ENCODE measurements at places on chromosomes 13 and 19.
A peak's percentile ranks its signal among the peaks of the same experiment; 100 is the strongest.

DNA sequence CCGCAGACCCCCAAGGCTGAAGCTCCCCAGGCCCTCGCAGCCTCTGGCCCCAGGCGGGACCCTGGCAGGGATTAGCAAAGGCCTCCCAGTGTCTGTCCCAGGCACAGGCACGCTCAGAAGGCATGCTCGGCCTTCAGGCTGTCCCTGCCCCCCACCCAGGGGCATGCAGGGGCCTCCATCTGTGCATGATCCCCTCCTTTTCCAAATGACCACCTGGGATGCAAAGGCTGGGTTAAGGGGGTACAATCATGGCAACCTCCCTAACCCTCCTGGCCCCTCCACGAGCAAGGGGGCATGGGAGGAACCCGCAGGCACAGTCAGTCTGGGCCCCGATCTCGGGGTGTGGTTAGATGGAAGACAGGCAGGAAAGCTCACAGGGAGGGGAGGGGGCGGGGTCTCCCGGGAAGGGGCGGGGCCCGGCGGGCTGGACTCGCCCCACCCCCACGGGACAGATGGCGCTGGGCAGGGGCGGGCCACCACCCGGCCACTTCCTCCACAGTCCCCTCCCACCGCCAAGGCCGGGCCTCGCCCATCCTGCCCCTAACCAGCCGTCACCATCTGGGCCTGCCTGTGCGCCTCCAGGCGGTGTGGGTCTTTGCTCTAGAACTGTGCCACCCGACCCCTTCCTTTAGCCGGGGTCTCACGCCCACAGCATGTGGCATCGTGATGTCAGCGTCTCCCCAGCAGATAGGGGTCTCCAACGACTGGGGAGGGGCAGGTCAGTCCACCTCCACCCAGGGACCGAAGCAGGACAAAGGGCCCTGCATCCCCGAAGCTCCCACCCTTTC is 7.0 kb upstream of the REXO1 start:
- DNase-seq, result peak; percentile 55

- DNase-seq, result no peak
Measured at GRCh38 chr19:42129399-42130253, 2.6 kb downstream of the POU2F2 start.

GRCh38 chr13:31756346-31756745 is 17.0 kb downstream of the RXFP2 start:
- no peak for DNase-seq

GRCh38 chr19:49216071-49216470 is 58.5 kb downstream of the TRPM4 start:
- no peak for DNase-seq

DNA sequence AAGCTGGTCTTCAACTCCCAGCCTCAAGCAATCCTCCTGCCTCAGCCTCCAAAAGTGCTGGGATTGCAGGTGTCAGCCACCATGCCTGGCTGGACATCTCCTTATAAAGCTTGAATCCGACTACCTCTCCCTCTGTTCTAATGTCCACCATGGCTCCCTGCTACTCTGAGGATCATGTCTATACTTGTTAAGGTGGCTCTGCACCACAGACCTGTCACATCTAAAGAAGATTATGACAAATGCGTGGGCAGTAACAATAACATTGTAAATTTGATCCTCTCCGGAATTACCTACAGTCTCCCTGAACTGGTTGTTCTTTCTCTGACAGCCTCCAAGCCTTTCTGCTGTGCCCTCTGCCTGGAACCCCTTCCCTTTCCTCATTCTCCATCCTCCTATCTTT is 1.8 kb downstream of the NXNL1 start:
- DNase-seq, result no peak

DNA sequence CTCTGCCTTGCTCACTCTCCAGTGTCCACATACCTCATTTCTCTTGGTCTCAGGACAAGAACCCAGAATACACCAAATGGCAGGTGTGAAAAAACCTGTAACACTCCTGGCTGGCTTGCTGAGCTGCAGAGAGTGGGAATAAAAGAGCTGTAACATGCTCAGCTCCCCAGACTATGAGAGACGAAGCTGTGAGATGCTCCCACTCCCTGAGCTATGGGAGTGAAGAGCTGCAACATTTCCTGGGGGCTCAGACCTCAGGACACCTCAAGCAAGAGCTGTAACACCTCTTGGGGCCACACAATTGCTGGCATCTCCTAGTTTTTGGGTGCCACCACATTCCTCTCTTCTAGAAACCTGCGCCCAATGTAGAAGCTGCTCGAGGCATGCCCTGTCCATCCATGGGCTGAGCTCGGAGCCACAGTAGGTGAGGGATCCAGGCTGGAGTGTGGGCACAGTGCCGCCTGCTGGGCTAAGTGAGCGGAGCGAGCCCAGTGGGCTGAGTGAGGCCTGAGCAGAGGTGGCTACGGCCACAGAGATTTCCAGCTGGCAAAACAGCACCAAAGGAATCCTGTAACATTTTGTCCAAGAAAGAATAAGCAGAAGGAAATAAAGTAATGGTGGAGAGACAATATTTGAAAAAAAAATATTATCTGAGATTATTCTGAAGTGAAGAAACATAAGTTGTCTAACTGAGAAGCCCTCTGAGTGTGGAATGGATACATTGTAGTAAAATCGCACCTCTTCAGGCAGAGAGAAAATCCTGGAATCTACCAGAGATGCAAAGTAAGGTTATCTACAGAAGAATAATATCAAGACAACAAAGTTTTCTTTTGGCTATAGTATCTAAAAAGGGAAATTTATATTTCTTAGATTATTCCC is 186.2 kb upstream of the PCDH9 start:
- no peak for DNase-seq

- DNase-seq, result no peak
Measured at GRCh38 chr13:104006625-104007075, 940.4 kb upstream of the SLC10A2 start.

- no peak for DNase-seq
Measured at GRCh38 chr13:97341135-97341534, 92.8 kb upstream of the RAP2A start.

GRCh38 chr13:24341439-24341838 is 32.1 kb downstream of the C1QTNF9 start:
- DNase-seq, result no peak

DNA sequence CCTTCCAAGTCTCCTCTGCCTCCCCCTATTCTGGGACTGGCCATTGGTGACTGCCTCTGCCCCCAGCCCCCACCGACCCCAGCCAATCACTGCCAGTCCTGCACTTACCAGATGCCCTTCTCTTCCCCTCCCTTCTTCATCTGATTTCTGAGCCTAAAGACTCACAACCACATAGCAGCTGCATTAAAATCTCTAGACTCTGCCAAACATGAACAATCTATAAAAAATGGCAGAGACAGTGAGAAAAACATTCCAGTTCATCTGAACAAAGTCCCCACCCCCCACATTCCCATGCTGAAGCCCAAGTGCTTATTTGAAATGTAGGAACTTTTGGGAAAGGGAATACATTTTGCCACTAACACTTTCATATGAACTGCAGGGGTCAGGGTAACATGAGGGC is 60.8 kb downstream of the KCTD12 start:
- no peak for DNase-seq

GRCh38 chr19:18377026-18377425 is 8.9 kb upstream of the GDF15 start:
- DNase-seq, result no peak

DNA sequence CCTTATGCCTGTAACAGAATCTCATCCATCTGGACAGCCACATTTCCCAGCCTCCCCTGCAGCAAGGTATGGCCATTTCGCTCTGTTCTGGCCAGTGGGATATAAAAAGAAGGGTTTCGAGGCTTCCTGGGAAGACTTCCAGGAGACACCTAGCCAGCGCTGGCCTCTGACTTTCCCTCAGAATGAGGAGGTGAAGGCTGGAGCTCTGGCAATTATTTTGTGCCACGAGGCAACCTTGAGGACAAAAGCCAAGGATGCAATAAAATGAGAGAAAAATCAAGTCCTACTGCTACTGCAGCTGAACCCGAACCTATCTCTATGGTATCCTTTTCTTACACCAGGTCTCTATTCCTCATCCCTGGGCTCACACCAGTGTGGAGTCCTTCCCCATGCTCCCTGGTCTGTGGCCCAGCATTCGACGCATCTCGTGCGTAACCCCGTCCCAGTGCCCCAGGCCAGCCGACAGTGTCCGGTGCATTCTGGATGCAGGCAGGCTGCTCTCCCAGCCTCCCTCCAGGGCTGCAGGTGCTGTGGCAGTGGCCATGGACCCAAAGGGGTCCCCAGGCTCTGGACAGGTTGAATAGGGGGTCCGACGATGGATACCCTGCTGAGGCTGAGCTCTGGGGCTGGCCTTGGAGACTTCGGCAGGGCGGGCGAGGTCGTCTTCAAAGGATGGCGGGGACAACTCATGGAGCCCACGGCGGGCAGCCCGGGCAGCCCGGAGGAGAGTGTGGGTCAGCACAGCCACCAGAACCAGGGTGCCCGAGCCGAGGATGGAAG is 12.2 kb downstream of the TMEM221 start:
- no peak for DNase-seq

DNA sequence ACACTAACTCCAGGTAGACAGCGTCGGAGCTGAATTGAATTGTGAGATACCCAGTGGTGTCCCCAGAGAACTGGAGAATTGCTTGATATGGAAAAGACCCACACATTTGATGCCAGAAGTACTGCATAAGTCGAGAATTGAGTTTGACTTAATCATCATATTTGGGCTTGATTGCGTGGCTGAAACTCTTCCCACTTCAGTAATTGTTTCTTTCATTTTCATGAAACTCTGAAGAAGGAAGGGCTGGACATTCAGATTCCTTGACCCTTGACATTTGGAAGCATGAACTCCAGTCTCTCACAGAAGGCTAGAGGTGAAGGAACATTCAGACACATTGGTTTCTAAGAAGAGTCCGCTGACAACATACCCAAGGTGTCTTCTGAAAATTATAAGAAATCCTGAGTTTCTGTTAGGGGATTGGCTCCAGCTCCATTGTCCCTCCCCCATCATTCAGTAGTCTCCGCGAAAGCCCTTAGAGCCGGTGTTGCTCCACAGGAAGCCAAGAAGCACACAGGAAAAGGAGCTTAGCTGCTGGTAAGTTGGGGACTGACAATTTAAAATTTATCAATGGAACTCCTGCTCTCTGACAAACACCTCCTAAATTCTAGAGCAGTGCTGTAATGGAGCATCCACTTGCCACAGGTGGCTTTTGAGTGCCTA is at the start of gene FPR2:
TSS of gene FPR2 (plus strand) at position 484 of the 660 bp plus-strand sequence. CDS start 7,479 bp downstream, outside the sequence.
- no peak for DNase-seq

GRCh38 chr19:29380581-29380980 is 145.2 kb upstream of the VSTM2B start:
- DNase-seq, result no peak

DNA sequence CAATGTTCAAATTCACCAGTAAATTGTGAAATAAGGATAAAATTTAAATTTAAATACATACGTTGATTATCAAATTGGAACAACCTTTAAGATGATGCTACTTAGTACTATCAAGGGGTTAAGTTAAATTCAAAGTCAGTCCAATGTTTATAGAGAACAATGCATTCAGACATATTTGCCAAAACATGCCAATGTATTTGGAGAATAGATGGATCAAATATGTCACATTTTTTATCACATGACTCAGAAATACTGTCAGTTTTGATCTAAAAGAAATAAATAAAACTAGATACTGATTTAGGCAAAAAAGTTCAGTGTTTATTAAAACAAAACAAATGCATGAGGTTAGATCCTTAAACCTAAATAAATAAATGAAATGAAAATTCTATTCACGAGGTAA is 281.2 kb downstream of the SLITRK5 start:
- no peak for DNase-seq

GRCh38 chr19:2594319-2594718 is 108.2 kb downstream of the GNG7 start:
- no peak for DNase-seq

- DNase-seq, result no peak
Measured at GRCh38 chr19:4374498-4375163, 25.7 kb downstream of the SH3GL1 start.

DNA sequence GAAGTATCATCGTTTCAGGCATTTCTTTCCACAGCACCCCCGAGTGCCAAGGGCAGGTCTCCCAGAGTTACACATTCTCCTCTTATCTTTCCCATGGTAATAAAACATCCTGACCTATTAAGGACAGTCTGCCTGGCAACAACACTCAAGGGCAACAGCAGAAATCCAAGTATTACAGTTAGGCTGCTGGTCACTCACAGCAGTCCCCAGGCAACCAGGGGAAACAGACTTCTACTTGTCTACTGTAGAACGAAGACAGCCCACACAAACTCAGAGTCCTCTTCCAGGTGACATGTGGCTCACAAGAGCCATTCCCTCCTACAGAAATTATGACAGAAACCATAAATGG is 24.3 kb downstream of the RCBTB1 start:
- no peak for DNase-seq

- DNase-seq, result no peak
Measured at GRCh38 chr13:21673539-21673788, 2.6 kb downstream of the FGF9 start.

GRCh38 chr13:97723655-97724054 is 229.8 kb upstream of the IPO5 start:
- no peak for DNase-seq

- no peak for DNase-seq
Measured at GRCh38 chr13:112956571-112957294, 12.3 kb upstream of the MCF2L start.

DNA sequence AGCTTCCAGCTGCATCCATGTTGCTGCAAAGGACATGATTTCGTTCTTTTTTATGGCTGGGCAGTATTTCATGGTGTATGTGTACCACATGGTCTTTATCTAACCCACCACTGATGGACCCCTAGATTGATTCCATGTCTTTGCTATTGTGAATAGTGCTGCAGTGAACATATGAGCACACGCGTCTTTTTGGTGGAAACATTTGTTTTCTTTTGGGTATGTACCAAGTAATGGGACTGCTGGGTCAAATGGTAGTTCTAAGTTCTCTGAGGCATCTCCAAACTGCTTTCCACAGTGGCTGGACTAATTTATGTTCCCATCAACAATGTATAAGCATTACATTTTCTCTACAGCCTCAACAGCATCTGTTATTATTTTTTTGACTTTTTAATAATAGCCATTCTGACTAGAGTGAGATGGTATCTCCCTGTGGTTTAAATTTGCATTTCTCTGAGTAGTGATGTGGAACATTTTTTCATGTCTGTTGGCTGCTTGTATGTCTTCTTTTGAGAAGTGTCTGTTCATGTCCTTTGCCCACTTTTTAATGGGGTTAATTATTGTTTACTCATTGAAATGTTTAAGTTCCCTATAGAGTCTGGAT is 6.8 kb upstream of the UBE2L5 start:
- DNase-seq, result no peak

GRCh38 chr19:45023048-45023447 is 15.8 kb upstream of the CLASRP start:
- DNase-seq, result no peak

- no peak for DNase-seq
Measured at GRCh38 chr13:48624858-48625257, 28.9 kb upstream of the CYSLTR2 start.
